ENCODE measurements at places on chromosomes 16 and 17.

GRCh38 chr16:66273644-66274334 lies 92.7 kb upstream of the CDH5 start:
- DNase-seq, result no peak

DNA sequence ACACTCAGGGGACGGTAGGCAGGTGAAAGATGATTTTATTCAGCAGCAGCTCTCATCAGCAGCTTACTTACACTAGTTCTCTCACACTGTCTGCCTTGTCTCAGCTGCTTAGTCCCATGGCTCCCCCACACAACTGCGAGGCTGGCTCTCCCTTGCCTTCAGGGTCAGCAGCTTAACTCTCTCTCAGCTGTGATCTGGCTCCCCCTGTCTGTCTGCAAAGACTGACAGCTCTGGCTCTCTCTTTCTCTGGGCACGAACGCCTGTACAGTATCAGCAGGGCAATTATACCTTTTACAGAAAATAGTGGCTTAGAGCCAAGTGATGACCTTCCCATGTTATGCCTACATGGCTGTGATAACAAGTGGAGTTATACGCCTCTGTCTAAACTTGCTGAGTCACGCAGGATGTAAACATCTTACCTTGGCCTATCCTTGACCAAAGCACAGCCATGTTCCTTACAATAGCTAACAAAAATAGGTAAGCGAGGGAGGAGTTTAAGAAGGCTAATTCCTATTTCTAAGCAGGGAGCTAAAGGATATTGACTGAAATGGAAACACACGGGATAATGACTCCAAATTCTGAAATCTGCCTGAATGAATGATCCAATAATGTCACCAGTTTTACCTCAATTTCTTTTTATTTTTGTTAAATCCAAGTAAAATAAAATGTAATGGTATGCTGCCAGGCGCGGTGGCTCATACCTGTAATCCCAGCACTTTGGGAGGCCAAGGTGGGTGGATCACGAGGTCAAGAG lies 1.1 kb upstream of the NDUFAB1 start:
- DNase-seq, result no peak

DNA sequence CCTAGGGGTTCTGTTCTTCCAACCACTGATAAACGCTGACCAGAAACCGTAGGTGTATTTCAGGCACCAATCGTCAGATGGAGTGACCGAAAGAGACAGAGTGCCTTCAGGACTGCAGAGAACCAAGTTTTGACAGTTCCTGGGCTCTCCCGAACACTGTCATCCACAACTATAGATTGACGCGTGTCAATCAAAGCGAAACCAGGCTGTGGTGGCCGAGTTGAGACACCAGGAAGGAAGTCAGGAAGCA lies 11.9 kb upstream of the AURKB start:
- no peak for DNase-seq

DNA sequence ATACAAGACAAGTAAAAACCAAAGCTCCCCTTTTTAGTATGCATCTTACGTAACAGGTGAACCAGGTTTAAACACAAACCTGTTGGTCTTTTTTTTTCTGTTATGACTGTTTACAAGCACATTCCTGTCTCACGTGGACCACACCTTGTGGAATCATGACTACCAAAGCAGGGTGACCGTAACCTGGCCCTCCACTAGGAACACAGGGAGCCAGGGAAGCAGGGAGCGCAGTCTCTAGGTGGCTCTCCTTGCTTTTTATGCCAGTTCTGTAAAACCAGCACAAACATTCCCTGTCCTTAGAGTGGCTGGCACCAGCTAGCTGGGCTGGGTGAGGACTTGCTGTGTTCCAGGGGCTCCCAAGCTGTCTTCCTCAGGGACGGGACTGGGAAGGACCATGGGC lies 44.1 kb downstream of the DDX19A start:
- DNase-seq, result no peak

DNA sequence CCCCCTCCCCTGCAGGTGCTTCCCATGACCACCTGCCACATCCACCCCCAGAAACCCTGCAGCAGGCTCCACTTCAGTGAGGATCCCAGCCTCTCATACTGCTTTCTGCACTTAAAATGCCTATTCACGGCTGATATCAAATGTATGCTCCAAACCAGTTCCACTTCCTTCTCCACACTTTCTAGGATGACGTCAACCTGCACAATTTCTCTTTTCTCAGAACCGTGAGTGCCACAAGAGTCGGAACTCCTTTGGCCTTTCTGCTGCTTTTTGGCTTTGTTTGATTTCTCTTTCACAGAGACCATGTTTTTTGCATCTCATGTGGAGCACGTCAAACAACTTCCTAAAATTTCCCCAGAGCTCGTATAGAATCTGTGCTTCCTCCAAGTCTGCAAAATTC lies 378.8 kb upstream of the TNRC6C start:
- no peak for DNase-seq

DNA sequence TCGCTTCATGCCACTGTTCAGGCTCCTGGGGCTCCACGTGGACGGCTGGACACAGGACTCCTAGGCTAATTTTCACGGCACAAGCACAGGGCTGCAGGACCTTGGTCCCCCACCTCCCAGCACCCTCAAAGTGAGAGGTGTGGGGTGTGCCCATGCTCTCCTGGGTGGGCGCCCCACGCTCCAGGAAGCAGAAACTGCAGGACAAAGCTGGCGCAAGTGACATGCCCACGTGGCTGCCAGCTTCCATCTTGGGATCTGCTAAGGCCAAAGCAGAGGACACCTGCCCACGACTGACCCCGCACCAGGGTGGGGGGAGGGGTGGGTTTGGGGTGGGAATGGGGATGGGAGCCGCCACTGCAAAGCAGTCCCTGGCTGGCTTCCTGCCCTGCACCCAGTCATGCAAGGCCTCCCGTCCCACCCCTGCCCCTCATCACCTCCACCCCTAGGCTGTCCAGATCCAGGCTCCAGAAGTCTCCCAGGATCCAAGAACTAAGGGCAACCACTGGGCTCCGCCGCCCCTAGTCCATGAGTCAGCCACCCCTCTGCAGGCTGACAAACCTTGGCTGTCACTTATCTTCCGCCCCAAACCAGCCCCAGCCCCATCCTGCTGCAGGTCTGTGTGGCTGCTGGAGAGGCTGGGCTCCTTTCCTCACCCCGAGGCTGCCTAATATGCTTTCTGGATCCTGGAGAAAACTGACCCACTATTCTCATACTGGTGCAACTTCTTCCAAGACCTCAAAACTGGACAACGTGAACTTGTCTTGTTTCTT lies 11.1 kb downstream of the USP6 start:
- no peak for DNase-seq

DNA sequence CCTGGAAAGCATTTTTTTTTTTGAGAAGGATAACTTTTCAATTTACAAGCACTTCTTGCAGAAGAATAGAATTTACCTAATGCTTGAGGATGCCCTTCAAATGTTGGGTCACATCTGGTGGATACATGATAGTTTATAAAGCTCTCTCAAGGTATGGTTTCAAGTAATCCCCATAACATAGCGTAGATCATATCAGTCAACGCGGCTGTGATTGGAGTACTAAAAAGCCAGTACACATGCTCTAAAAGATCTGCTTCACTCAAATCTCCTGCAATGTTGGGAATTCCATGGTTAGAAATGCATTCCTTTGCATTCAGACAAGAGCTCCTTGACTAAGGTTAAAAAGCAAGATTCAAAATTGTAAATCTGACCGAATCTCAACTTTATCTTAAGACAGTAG lies 3.9 kb upstream of the KCNJ16 start:
- no peak for DNase-seq

- no peak for DNase-seq
These were observed 146.0 kb upstream of the RCVRN start for GRCh38 chr17:10051112-10051511.

- no peak for DNase-seq
These were observed 86.7 kb downstream of the ZFHX3 start for GRCh38 chr16:72961115-72961832.

DNA sequence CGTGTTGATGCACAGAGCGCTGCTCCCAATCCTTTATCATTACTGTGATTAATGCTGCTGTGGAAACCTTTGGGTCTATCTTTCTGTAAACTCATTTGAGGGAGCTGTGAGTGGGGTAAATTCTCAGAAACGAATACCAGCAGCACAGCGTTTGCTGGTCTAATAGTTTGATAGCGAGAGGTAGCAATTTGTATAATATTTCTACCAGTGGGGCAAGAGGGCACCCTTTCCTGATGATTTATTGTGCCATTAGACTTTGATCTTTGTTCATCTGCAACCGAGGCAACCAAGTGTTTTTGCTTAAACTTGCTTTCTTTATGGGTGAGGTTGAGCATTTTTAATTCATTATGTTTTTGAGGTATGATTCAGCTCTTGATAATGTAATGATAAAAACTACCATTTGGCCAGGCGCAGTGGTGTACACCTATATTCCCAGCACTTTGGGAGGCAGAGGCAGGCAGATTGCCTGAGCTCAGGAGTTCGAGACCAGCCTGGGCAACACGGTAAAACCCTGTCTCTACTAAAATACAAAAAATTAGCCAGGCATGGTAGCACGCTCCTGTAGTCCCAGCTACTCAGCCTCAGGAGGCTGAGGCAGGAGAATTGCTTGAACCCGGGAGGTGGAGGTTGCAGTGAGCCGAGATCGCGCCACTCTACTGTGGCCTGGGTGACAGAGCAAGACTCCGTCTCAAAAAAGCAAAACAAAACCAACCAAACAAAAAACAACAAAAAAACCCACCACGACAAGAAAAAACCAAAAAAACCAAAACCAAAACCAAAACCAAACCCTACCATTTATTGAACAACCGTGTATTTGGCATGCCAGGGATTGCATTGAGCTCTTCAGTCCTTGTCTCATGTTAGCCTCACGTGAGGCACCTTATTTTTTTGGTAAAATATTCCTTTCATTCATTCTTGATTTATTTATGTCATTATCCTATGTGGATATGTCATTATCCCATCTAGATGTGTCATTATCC lies 81.5 kb downstream of the PLCG2 start:
- DNase-seq, result no peak

- DNase-seq, result no peak
These were observed 416 bp downstream of the METTL26 start for GRCh38 chr16:635573-636205.

- no peak for DNase-seq
These were observed 26.0 kb downstream of the NECAB2 start for GRCh38 chr16:83994087-83994486.

DNA sequence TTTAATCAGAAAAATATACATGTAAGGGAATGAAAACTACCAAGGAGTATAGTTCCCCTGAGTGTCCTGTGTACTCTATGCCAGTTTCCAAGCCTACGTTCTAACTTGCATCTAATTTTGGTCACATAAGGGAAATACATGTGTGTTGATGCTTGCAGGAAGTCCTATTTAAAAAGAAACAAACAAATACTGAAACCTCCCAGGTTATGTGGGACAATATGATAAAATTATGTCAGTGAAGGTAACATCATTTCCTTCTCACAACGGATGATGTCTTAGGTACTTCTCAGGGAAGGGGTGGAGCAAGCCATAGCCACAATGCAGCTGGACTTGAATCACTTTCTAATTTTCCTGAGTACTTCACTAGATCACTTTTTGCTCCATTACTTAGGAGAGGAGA lies 115.9 kb downstream of the ZFHX3 start:
- no peak for DNase-seq

GRCh38 chr16:2929693-2930092 lies 18.0 kb downstream of the FLYWCH1 start:
- no peak for DNase-seq

DNA sequence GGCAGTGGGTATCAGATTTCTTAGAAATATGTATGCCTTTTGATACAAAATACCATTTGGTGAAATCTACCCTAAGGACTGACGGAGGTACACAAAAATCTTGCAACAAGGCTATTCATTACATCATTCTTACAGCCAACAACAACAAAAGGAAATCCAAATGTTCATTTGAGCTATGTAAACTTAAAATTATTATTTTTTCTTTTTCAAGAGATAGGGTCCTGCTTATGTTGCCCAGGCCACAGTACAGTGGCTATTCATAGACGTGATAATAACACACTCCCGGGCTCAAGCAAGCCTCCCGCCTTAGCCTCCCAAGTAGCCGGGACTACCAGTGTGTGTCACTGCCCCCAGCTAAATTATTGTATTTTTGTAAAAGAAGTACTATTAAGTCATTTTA lies 9.0 kb downstream of the SRR start:
- DNase-seq, result no peak

- DNase-seq, result no peak
These were observed at the start of gene TBX2 for GRCh38 chr17:61399131-61400065. TBX2 (plus strand) TSS chr17:61399843; CDS start chr17:61400177, 334 bp downstream.

DNA sequence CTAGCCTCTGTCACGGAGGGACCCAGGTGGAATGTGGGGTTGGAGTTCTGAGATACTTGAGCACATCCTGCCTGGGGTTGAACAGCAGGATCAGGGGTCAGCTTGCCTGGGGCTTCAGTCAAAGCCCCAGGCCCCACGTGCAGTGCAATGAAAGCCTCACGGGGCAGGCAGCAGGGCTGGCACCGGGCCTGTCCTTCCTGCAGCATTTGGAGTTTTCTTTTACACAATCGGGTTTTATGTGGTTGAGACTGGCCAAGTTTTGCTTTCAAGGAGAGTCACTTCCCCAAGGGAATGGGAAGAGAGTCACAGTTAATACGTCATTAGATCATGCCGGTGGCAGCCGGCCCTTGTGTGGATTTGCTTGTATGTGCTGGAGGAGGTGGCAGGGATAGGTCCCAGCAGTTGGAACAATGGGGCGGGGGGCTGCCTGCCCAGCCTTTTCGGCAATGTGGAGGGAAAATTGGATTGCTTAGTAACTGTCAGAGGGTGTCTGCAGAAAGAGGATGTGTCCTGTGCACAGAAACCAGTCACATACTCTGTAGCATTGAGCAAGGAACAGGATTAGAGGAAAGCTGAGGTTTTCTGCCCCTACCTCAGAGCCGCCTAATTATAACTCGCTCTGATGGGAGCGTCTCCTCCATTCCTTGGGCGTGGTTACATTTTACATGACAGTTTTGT lies 4.5 kb downstream of the RMI2 start:
- DNase-seq, result no peak

- DNase-seq, result no peak
These were observed 111.4 kb downstream of the SNX29 start for GRCh38 chr16:12087901-12088421.

DNA sequence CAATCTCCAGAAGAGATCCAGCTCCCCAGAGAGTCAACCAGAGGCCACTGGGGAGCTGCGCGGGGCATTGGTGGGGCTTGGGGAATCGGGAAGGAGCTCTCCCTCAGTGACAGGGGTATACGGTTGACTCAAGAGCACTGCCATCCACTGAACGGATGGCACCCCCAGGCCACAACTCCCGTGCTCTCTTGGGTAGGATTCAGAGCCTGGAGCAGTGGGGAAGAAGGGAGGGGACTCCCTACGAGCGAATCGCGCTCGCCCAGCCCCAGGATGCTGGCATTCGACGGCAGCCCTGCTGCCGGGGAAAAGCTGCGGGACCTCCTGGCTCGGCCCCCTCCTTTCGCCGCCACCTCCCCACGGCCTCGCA lies 473 bp upstream of the TPPP3 start:
- no peak for DNase-seq

DNA sequence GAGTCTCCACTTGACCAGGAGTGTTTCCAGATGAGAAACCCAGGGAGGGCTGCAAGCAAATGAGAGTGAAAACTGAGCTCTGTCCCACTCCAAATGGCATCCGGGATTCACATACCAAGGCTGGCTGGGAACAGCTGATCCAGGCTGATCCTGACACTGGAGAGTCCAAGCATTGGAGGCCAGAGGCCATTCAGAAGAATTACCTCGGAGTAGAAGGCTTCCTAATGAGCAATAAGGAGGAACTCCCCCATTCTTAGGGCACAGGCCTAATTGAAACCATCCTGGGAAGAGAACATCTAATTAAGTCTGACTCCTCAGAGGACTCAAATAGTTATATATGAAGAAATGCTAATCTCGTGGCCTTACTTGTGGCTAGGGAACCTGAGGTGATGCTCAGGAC lies 142.8 kb downstream of the PRKCA start:
- DNase-seq, result no peak

All from stimulated activated CD4-positive, alpha-beta T cell treated with anti-CD3 and anti-CD28 coated beads, Interleukin-15, amount 100 ng/mL, for 48 hours (primary cell).